ENCODE measurements at places on chromosomes 7 and 10.

DNA sequence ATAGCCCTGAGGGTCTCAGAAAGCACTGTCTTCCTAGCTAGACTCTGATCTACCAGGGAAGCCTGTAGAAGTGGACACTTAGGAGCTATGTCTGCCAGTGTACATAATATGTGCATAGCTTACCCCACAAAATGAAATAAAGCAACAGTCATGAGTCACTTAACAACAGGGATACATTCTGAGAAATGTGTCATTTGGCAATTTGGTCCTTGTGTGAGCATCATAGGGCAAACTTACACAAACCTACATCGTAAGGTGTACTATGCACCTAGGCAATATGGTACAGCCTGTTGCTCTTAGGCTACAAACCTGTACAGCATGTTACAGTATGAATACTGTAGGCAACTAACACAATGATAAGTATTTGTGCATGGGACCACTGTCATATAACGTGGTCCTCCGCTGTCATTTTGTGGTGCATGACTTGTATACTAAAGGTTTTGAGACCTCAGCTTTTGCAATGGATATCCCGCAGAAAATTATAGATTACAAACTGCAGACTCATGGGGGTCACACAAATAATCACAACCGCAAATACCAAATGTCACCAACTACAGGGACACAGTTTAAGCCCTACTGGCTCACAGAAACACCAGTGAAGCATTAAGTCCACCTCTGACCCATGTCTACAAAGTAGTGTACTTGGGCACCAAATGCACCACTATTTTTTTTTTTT lies 1.7 kb downstream of the URGCP start:
- no peak for DNase-seq

- DNase-seq: no peak
These were observed 82.5 kb downstream of the TMEM168 start for GRCh38 chr7:112707655-112708054.

- peak; percentile 89 for DNase-seq
These were observed 6.8 kb upstream of the TAS2R40 start for GRCh38 chr7:143214789-143215679.

DNA sequence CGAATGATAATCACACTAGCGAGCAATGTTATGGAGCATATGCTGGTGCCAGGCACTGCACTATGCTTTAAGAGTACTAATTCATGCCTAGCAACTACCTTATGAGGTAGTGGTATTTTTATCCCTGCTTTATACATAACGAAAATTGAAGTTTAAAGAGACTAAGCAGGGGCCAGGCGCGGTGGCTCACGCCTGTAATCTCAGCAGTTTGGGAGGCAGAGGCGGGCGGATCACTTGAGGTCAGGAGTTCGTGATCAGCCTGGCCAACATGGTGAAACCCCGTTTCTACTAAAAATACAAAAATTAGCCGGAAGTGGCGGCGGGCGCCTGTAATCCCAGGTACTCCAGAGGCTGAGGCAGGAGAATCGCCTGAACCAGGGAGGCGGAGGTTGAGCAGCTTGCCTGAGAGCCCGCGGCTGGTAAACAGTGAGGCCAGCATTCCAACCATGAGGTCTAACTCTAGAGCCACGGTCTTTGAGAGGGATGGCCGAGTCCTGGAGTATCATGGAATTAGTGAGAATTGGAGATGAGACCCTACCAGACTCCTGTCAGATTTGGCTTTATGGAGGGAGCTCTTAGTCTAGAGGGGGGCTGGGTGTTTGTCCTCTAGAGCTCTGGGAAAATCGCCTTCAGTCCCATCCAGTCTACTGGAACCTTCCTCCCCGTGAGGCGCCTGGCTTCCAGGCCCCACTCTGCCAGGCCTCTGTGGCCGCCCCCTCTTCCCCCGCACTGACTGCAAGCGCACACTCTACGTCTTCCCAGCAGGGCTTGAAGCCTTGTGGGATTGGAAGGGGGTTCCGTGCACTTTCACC lies 11.6 kb downstream of the TLX1 start:
- no peak for DNase-seq

GRCh38 chr7:156829669-156830336 lies 63.2 kb downstream of the LMBR1 start:
- no peak for DNase-seq

DNA sequence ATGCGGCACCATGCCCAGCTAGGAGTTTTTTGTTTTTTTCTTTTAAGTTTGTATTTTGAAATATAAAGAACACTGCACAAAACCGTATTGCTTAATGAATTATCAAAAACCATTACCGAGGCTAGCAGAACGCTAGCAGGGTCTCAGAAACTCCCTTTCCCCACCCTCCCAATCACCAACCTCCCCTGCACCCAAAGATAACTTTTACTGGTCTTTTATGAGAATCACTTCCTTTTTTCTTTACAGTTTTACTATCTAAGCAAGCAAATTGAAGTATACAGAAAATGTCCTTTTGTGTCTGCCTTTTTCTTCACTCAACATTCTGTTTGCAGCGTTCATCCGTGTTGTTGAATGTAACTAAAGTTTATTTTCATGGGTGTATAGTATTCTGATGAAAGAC lies 13.4 kb downstream of the HIP1 start:
- DNase-seq: no peak

GRCh38 chr7:124351950-124352349 lies 319.1 kb upstream of the TMEM229A start:
- no peak for DNase-seq

- peak; percentile 67 for DNase-seq
These were observed 1.1 kb downstream of the ARID5B start for GRCh38 chr10:61902445-61903220.

DNA sequence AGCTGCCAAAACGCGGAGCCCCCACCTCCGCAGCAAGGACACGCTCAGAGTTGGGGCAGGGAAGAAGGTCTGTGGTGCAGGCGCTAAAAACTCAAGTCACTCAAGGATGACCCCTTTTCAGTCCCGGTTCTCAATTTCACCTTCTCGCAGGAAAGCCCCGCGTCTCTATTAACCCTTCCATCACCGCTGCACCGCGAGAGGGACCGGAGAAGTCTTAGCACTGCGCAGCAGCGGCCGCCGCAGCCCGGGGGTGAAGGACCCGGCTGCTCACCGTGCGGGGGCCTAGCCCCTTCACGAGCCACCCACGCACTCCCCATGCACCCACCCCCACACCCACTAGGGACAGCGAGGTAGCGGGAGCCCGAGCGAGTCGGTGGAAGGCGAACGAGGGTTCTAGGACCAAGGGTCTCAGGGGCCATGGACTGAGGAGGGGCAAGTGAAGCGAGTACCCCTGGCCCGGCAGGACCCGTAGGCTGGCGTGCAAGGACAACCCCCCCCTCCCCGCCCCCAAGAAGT lies 162.9 kb downstream of the SH3PXD2A start:
- DNase-seq: no peak

DNA sequence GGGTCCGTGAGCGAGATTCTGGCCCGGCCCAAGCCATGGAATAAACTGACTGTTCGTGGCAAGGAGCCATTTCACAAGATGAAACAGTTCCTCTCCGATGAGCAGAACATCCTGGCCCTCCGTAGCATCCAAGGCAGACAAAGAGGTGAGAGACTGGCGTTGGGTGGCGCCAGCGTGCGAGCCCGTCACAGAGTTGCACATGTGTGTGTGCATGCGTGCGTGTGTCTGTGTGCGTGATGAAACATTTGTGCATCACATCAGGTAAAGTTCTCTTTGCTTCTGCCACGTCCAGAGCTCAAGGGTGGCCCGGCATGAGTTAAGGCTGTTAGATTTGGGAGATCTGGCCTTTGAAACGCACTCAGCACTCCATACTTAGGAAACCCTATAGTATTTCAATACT lies 89.5 kb upstream of the SH2B2 start:
- DNase-seq: no peak

DNA sequence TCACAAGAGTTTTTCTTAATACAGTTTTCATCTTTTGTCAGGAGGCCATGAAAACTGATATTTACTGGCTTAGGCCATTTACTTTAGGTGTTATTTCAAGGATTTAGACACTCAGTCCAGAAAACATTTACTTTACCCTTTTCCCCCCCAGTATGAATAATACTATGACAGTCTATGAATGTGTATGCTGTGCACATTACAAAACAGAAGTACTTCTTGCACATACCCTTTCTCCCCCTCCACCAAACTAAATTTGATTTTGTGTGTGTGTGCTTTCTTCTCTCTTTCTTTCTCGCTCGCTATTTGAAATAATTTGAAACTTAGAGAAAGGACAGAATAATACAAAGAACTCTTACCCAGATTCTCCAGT lies 41.3 kb downstream of the RBM33 start:
- no peak for DNase-seq

- no peak for DNase-seq
These were observed 65.0 kb downstream of the PRKCQ start for GRCh38 chr10:6514844-6515780.

DNA sequence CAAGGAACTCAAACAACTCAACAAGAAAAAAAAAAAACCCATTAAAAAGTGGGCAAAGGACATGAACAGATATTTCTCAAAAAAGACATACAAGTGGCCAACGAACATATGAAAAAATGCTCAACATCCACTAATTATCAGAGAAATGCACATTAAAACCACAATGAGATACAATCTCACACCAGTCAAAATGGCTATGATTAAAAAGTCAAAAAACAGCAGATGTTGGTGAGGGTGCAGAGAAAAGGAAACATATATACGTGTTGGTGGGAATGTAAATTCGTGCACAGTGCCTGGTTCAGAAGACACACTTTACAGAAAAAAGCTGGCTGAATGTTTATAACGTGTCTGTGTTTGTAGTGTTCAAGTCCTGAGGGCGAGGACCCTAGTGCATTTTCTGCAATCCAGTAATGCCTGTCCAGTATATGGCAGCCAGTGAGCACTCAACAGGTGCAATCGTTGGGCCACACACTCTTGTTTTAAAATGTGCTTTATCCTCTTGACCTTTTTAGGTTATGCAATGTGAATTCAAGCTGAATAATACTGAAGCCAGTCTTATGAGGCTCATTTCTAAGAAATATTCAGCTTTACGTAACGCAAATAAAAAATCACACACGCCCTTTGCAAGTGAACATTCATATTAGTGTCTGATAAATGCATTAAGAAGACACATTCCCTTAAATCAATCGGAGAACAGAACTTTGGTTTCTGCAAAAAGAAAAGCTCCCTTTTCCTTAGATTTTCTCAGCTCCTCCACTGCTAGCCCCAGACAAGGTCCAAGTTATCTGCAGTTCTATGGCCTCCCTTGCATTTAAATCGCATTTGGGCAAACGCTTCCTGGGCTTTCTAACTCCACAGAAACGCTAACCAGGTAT lies 813 bp upstream of the MTURN start:
- no peak for DNase-seq

DNA sequence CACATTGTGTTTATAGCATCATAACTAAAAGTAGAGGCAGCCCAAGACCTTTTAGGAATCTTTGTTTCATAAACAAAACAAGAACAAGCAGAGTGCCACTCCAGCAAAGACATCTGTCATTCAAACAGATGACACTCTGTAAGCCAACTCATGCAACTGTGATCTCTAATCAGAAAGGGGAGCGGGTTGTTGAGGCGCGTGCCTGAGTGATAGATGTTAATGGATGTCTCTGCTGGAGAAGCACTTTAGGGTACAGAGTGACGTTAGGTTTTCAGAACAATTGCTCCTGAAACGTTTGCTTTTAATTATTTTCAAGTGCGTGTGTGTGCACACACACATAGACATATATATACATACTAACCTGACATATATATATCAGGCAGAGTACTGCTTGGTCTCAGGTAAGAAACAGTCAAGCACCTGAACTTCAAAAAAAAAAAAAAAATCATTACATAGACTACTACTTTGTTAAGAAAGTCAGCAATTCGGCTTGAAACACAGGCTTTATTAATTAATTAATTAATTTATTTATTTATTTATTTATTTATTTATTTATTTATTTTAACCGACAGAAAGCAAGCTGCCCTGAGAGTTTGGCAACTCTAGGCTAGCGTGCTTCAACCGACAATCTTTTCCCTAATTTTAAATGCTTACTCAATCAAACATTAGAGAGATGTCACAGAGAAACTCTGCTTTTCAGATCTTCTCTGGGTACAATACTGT lies 109.1 kb downstream of the POU6F2 start:
- DNase-seq: no peak

- no peak for DNase-seq
These were observed 6.5 kb upstream of the C10orf105 start for GRCh38 chr10:71725998-71726579.

DNA sequence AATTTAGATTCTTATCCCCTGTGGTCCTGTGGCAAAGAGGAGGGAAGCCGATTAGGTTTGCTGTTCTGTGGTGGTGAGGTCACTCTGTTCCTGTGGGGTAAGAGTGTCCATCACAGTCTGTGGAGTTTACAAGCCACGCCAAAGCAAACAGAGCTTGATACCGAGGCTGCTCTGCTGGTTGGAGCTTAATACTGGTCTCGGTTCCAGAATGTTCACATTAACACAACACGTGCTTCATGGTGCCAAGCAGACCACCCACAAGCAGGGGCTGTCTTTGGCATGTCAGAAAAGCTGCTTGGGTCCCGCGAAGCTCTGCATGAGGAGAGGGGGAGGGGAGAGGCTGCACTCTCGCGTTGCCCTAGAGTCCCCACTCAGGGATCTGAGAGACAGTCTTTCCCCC lies 47.5 kb downstream of the DNAJB6 start:
- peak; percentile 8 for DNase-seq

DNA sequence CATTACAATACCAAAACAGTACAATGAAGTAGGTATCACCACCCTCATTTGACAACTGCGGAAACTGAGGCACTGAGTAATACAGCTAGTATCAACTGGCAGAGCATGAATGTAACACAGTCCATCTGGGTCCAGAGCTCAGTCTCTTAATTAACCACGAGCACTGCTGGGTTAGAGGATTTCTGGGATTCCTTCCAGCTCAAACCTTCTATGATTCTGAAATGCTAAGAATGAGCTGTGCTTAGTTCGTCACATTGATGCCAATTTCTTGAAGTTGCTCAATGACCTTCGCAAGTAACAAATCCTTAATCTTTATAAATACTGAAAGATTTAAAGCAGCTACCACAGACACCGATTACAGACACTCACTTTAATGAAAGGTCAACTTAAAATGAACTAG lies 62.5 kb downstream of the SGMS1 start:
- DNase-seq: peak; percentile 92

DNA sequence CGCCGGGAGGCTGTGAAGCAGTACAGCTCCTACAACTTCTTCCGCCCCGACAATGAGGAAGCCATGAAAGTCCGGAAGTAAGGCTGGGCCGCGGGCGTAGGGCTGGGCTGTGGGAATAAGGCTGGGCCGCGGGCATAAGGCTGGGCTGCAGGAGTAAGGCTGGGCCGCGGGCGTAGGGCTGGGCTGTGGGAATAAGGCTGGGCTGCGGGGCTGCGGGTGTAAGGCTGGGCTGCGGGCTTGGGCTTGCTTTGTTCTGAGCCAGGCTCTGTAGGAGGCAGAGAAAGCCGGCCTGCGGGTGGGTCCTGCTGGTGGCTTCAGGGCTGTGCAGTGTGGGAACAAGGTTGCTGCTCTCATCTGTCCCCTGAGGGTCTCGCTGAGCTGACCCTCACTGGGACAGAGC lies 12.5 kb downstream of the PFKFB3 start:
- no peak for DNase-seq

- no peak for DNase-seq
These were observed 10.7 kb upstream of the FAM13C start for GRCh38 chr10:59373071-59373470.

DNA sequence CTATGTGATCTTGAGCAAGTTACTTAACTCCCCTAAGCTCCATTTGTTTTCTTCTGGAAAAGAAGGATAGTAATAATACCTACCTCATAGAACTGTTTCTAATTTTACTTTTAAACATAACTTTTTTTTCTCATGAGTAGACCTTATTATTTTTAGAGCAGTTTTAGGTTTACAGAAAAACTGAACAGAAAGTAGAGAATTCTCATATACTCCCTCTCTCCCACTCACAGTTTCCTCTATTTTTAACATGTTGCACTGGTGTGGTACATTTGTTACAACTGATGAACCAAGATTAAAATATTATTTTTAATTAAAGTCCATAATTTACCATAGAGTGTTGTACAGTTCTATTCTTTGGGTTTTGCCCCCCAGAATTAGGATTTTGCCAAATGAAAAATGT lies 221.3 kb upstream of the CSTF2T start:
- DNase-seq: no peak

All from fibroblast of the conjunctiva (primary cell).